Nephron progenitor cell (in vitro differentiated cells): ENCODE measurements at places on chromosomes 2 and 18.
A peak's percentile ranks its signal among the peaks of the same experiment; 100 is the strongest.

- H3K4me1 ChIP-seq, result peaks cover 26% of the 10 kb centered on the region
- DNase-seq, result no peak
- H3K27me3 ChIP-seq, result peaks cover 4% of the 10 kb centered on the region
- no peak overlapping the region for H3K27ac ChIP-seq
- H3K4me3 ChIP-seq, result no peak overlapping the region
- H3K36me3 ChIP-seq, result peaks cover 15% of the 10 kb centered on the region
These were observed 431.6 kb downstream of the MEIS1 start for GRCh38 chr2:66866331-66867062.

DNA sequence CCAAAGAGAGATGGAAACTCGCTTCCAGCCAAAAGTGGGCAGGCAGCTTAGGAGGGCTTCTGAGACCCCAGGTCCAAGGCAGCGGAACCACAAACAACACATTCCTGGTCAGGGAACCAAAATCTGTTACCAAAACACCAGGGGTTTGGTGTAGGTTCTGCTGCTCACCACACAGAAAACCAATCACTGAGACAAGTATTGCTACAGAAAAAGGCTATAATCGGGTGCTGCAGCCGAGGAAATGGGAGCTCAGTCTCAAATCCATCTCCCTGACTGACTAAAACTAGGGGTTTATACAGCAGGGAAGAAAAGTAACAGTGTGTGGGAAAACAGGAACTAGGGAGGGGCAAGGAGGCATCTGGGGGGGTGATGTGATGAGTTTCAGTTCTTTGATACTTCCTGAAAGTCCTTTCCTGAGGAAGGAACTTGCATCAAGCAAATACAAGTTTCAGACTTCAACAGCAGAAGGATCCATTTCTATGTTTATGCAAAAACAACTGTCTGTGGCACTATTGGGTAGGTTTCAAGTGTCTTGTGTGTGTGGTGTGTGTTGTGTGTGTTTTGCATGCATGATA is 108.0 kb downstream of the FAM168B start:
- H3K36me3 ChIP-seq, result no peaks in the 10 kb centered on the region
- peaks cover 13% of the 10 kb centered on the region for H3K27me3 ChIP-seq
- H3K4me1 ChIP-seq, result no peaks in the 10 kb centered on the region
- DNase-seq, result no peak
- H3K4me3 ChIP-seq, result no peak overlapping the region
- no peak overlapping the region for H3K27ac ChIP-seq

DNA sequence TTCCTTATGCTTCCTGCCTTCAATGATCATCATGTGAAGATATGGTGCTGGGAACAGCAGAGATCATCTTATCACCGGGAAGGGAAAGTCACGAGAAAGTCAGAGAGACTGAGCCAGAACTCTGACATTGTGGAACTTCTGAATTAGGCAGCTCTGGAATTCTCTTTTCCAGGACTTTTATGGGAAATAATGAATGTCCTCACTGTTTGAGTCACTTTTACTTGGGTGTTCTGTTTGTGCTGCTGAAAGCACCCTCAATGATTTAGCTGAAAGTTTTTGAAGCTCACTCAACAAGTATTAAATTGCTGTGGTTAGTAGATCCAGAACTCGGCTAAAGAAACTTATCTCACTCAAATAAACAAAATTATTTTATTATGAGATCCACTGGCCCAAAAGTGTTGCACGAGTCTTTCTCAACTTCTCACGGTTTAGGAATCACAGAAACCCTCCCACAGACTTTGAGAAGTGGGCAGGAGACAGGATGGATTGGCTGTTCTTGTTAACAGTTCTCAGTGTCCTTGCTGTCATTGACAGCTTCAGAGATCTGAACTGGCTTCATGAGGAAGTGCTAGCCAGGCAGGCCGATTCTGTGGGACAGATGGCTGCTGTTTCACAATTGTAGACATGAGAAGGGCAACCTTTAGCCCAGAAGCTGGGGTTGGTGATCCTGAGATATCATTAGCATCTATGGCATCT is 26.4 kb upstream of the ATRAID start:
- no peak overlapping the region for H3K27ac ChIP-seq
- peaks cover 20% of the 10 kb centered on the region for H3K27me3 ChIP-seq
- no peaks in the 10 kb centered on the region for H3K36me3 ChIP-seq
- no peak overlapping the region for H3K4me3 ChIP-seq
- no peak for DNase-seq

- H3K27ac ChIP-seq, result peak overlapping the region; percentile 97
- H3K27me3 ChIP-seq, result no peaks in the 10 kb centered on the region
- H3K4me3 ChIP-seq, result peak overlapping the region; percentile 70
- peak; percentile 63 for DNase-seq
These were observed 72.3 kb downstream of the FMNL2 start for GRCh38 chr2:152407204-152407721.

DNA sequence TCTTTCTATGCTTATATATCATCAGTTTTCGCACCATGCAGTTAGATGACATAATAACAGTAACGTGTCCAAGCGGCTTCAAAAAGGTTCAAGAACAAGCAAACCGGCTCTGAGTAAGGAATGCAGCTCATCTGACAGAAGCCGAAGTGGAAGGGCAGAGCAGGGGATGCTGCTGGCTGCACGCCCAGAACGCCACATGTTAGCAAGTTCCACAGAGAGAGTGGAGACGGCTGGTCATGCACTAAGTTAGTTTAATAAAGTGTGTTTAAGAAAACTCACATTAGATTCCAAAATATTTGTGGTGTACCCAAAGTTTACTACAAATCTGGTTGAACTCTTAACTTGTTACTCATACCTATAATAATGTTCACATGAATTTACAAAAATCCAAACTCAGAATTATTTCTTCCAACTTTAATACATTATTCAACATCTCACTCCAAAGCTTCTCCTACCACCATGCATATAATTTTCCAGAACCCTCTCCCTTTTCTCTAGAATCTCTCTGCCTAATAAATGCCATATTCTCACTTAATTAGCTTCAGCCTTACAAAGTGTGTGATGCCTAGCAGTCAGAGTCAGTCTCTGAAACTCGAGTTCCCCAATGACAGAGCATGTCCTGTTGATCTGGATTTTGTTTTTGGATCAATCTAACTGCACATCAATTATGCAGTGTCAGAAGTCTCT is 170.0 kb downstream of the DNAH7 start:
- no peak overlapping the region for H3K27ac ChIP-seq
- H3K36me3 ChIP-seq, result no peaks in the 10 kb centered on the region
- H3K4me1 ChIP-seq, result no peaks in the 10 kb centered on the region
- DNase-seq, result no peak
- no peaks in the 10 kb centered on the region for H3K27me3 ChIP-seq

DNA sequence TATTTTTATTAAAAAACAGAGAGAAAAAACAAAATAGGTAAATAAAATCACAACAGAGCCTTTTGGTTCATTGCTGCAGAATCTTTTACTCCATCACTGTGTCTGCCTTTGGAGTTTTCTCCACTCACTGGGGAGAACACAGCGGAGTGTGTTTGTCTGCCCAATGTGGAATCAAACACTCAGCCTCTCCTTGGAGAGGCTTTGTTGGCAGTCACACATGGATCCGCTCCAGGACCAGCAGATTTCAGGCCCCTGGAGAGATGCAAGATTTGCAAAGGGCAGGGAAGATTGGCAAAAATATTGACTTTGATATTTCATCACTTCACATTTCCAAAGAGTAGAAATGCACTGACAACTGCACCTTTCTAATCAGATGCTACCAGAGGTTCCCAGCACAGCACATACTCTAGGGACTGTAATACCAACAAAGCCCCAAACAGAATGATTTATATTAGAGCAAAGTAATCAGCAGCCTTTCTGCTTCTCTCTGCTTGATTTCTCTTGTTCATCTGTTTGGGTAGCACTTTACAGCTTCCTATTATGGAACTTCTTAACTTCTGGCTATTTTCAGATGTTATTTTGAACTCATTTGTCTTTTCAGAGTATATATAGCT is 1898.8 kb upstream of the PIK3C3 start:
- no peak for DNase-seq
- H3K36me3 ChIP-seq, result no peaks in the 10 kb centered on the region
- H3K27ac ChIP-seq, result peak overlapping the region; percentile 88
- H3K27me3 ChIP-seq, result peaks cover 3% of the 10 kb centered on the region
- H3K4me3 ChIP-seq, result no peak overlapping the region
- peaks cover 22% of the 10 kb centered on the region for H3K4me1 ChIP-seq

DNA sequence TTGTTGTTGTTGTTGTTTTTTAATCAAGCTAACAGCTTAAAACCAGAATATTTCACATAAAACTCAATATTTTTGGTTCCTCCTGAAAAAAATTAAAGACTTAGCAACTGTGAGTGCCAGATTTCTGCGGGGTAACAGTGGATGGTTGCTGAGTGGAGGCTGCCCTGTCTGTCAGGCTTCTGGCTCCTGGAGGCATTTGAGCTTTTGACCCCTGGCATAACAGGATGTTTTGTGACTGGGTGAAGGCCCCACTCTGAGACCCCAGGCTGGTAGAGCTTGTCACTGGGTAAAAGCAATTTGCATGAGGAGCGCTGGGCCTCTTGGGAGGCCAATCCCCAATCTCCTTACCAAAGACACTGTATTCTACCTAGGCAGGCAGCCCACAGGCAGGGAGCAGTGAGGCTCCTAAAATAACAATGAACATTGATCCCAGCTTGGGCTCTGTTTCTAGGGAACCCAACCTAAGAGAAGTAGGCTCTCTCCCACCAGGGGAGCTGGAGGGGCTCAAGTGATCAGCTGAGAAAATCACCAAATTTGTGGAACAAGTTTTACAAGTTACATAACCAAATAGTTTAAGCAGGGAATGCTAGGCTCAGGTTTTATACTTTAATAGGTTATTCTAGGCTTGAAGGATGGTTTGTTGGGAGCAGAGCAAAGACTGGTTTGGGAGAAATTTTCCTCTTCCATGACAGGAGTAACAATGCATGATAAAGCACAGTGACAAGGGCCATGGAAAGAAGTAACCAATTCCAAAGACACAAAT is 5.9 kb upstream of the SPRED2 start:
- peaks cover 45% of the 10 kb centered on the region for H3K4me1 ChIP-seq
- DNase-seq, result peak; percentile 36
- H3K4me3 ChIP-seq, result peak overlapping the region; percentile 8
- peak overlapping the region; percentile 33 for H3K27ac ChIP-seq
- peaks cover 10% of the 10 kb centered on the region for H3K27me3 ChIP-seq

DNA sequence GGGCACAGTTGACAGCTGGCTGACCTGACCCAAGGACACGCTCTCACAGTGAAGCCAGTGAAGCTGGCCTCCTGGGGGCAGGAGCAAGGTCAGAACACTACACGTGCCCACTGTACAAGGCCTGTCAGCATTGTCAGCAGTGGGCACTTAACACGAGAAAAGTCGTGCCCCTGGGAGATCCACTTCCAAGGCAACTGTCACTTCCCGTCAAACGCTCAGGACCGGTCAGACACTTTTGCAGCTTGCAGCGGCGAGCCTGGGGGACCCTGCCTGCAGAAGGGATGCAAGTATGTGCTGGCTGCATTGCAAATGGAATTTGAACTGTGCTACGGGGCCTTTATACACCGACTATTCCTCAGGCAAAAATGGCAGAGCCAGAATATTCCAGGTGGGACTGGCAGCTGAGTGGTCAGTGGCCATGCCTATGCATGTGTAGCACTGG is 176.2 kb downstream of the BCL2 start:
- no peak for DNase-seq
- H3K4me1 ChIP-seq, result peaks cover 79% of the 10 kb centered on the region
- peak overlapping the region; percentile 55 for H3K27ac ChIP-seq

- peaks cover 20% of the 10 kb centered on the region for H3K36me3 ChIP-seq
- H3K27me3 ChIP-seq, result peaks cover 15% of the 10 kb centered on the region
- no peak overlapping the region for H3K27ac ChIP-seq
- no peak for DNase-seq
- no peak overlapping the region for H3K4me3 ChIP-seq
- peaks cover 71% of the 10 kb centered on the region for H3K4me1 ChIP-seq
These were observed 164.1 kb downstream of the SMAD7 start for GRCh38 chr18:48786455-48787202.

DNA sequence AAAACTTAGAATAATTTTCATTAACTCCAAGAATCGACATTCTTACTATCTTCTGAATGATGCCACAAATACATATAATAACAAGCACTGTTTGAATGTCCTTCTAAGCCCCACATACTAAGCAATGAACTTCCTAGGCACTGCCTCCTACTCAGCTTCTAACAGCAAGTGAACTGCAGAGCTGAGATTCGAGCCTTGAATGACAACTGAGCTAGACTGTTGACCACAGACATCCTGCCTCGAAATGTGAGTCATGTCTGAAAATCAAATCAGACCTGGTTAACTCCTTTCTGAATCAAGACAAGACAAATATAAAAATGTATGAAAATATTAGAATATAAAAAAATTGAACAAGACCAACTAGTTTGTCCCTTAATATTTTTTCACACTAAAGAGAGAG is 108.1 kb downstream of the MYT1L start:
- H3K27me3 ChIP-seq, result peaks cover 5% of the 10 kb centered on the region
- no peak overlapping the region for H3K4me3 ChIP-seq
- no peaks in the 10 kb centered on the region for H3K36me3 ChIP-seq
- H3K27ac ChIP-seq, result no peak overlapping the region

DNA sequence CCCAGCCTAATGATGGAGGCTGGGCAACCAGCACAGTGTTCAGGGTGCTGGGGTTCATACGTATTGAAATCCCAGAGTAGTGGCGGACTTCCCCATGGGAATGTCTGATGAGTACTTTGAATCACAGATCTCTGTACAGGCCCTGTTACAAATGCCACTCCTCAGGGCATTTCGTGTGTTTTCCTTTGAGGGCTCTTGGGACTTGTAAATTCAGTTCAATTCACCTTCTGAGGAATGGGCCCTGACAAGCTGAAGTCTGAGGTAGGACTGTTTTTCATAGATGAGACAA is 288 bp upstream of the RDH14 start:
- no peak for DNase-seq
- no peaks in the 10 kb centered on the region for H3K27me3 ChIP-seq
- H3K4me1 ChIP-seq, result peaks cover 50% of the 10 kb centered on the region
- H3K27ac ChIP-seq, result peak overlapping the region; percentile 83

DNA sequence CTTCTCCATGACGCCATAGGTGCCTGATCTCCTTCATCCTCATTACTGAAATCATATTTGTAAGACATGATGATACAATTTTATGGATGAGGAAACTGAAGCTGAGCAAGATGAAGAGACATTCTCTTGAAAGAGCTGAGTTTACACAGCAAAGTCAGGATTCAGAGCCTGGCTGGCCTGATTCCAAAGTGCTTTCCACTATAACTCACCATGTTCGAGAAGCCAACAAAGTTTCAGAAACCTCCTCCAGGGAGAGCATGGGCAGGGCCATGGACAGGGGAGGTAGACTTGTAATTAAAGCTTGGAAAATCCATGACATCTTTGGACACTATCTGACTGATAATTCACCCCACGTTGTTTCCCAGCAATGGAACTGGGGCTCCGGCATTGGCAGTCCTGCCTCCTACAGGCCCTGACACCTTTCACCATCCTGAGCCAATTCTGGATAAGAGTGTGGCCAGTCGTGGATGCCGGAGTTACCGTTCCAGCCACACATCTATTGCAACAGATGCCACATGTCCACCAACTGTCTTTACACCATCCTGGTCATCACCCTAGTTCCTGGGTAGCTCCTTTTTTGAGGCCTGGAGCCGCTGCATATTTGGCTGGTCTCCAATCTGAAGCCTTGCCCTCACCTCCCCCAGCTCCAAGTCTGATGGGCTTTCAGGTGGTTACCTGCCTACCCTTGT is 85.0 kb upstream of the PPP1CB start:
- no peak for DNase-seq
- peaks cover 72% of the 10 kb centered on the region for H3K4me1 ChIP-seq
- no peak overlapping the region for H3K27ac ChIP-seq
- H3K27me3 ChIP-seq, result no peaks in the 10 kb centered on the region
- H3K4me3 ChIP-seq, result no peak overlapping the region
- peaks cover 3% of the 10 kb centered on the region for H3K36me3 ChIP-seq

- peaks cover 4% of the 10 kb centered on the region for H3K27me3 ChIP-seq
- H3K36me3 ChIP-seq, result no peaks in the 10 kb centered on the region
- H3K4me1 ChIP-seq, result peaks cover 55% of the 10 kb centered on the region
- no peak overlapping the region for H3K27ac ChIP-seq
These were observed 187.7 kb upstream of the CXCR4 start for GRCh38 chr2:136305517-136306192.
